ENCODE measurements at places on chromosomes 11 and 22.

- no peak for DNase-seq
These were observed 144.6 kb downstream of the WT1 start for GRCh38 chr11:32290783-32291182.

- DNase-seq = peak; percentile 78
These were observed 21.3 kb upstream of the NELL1 start for GRCh38 chr11:20647976-20648565.

DNA sequence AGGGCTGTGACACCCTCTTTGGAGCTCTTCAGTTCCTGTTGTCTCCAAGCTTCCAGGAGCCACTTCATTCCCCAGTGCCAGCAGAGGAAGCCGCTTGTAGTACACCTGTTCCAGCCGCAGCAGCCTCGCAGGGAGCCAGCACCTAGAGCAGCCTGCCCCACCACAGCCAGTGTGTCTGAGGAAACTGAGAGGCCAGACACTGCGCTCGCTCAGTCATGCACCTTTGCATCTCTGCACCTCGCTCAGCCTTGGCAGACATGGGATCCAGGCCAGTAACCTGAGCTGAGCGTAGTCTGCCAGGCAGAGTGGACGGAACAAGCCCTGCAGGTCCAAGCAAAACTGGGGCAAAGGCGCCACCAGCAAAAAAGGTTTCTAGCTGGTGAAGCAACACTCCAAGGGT lies 1072.1 kb downstream of the JRKL start:
- DNase-seq = no peak

GRCh38 chr11:16771350-16772140 lies 33.1 kb downstream of the C11orf58 start:
- DNase-seq = no peak

DNA sequence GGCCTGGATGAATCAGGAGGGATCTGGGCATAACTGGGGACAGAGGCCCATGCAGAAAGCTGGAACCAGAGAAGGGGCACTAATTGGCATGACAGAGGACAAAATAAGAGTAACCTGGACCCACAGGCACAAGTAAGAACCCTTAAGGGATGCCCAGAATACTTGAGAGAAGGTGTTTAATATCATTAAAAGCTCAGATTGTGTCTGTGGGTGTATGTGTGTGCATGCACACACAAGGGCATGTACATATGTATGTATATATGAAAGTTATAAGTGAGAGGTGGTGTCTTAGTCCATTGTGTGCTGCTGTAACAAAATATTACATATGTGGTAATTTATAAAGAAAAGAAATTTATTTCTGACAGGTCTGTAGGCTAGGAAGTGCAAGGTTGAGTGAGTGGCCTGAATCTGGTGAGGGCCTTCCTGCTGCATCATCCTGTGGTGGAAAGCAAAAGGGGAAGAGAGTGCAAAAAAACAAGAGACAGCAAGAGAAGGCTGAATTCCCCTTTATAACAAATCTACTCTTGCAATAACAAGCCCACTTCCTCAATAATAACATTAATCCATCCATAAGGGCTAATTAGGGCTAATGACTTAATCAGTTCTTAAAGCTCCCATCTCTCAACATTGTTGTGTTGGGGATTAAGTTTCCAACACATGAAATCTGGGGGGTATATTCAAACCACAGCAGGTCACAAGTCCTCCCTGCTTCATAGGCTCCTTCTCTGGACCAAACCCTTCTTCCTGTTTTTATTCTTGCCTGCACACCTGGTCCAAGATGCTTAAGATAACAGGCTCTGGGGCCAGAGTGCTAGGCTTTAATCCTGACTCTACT lies 68.3 kb upstream of the POU2AF2 start:
- no peak for DNase-seq

- DNase-seq = no peak
These were observed 85.0 kb downstream of the NAT10 start for GRCh38 chr11:34190192-34191139.

GRCh38 chr22:24981656-24982055 lies 29.1 kb downstream of the KIAA1671 start:
- DNase-seq = no peak

DNA sequence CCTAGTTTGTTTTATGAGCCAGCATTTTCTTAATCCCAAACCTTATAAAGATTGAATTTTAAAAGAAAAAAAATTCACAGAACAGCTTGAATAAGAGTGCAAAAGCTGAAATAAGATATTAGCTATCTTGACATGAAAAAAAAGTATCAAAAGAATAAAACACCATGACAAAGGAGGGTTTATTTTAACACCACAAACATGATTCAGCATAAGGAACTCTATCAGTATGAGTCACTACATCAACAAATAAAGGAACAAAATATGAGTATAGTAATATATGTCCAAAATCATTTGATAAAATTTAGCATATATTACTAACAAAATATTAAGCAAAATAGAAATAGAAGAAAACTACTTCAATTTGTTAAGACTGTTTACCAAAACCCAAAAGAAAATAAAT lies 9.6 kb upstream of the LMO1 start:
- DNase-seq = no peak

DNA sequence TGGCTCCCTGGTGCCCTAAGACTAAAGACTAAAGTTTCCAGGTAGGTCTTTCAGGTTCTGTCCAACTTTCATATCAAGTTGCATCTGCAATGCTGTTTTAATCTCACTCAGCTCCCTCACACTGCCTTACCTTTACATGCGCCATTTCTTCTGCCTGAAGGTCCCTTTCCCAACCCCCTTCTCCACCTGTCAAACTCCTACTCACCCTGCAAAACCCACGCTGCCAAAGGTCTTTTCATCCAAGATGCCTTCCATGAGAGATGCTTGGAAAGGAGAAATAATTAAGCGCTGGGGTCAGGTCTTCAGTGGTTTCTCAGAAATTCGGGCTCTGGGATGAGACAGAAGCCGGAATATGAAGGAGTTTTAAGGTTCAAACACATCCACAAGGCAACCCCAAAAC lies 95.1 kb downstream of the MN1 start:
- DNase-seq = no peak

DNA sequence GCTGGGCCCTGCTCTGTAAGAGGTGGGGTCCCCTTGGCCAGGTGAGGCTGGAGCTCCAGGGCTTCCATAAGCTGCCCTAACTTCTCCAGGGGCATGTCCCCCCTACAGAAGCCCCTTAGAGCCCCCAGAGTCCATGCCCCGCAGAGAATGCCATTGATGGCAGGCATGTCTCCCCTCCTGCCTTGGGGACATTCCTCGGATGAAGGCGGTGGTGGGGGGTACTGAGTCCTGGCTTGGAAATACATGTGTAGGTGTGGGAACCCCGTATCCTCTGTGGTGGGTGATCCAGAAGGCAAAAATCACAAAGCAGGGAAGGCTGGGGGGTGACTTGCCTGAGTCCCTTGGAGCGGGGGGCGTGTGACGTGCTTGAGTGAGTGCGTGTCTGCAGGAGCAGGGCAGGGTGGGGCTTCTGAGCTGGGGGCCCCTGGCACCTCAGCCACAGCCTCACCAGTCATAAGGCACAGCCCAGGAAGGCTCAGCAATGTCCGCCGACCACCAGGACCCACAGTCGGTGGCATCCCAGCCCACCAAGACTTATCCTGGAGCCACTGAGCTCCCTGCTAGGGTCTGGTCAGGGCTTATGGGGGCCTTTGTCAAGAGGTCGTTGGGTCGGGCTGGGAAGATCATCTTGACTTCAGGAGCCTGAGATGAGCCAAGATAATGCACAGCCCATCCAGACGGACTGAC lies 69.8 kb upstream of the KCNQ1OT1 start:
- DNase-seq = no peak

DNA sequence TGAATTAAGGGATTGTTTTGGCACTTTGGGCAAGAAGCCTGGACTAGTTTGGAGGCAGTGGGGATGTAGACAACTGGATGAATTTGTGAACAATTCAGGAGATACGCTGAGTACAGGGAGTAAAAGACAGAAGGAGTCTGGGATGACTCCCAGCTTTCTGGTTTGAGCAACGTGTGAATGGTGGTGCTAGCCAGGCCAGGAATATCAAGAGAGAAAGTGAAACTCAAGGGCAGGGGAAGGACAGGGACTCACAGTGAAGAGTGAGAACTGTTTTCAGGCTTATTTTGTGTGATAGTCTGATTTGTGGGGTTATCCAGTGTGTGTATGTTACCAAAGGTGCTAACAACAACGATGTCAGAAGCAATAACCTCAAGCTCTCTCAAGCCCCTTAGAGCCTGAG lies 15.9 kb downstream of the CHRM1 start:
- no peak for DNase-seq

GRCh38 chr11:76744186-76745043 lies 38.7 kb upstream of the TSKU start:
- DNase-seq = no peak

- no peak for DNase-seq
These were observed 40.8 kb upstream of the TLCD5 start for GRCh38 chr11:120284272-120284671.

DNA sequence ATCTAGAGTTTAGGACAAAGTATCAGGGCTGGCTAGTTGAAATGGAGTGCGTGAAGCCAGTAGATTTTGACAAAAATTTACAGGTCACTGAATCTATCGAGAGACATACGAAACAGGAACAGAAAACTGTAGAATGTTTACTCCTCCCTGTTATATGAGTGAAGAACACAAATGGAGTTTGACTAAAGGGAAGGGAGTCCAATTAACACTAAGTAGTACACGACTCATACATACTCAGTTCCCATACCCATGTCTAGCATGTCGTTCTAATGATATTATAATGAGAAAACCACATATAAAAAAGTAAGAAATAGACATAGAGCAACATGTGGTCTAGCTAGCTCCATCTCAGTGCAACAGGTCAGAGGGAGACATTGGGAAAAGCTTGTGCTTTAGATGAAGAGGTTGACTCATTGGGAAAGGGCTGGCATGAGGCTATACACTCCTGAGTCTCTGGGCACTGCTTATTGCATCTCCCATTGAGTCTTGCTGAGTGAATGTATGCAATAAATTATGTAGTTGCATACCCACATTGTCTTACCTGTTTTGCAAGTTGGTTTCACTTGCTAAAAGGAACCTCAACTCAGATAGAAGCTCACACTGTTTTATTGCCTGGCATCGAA lies 43.5 kb downstream of the CD44 start:
- no peak for DNase-seq

- no peak for DNase-seq
These were observed 25.5 kb downstream of the CTTN start for GRCh38 chr11:70423523-70424505.

DNA sequence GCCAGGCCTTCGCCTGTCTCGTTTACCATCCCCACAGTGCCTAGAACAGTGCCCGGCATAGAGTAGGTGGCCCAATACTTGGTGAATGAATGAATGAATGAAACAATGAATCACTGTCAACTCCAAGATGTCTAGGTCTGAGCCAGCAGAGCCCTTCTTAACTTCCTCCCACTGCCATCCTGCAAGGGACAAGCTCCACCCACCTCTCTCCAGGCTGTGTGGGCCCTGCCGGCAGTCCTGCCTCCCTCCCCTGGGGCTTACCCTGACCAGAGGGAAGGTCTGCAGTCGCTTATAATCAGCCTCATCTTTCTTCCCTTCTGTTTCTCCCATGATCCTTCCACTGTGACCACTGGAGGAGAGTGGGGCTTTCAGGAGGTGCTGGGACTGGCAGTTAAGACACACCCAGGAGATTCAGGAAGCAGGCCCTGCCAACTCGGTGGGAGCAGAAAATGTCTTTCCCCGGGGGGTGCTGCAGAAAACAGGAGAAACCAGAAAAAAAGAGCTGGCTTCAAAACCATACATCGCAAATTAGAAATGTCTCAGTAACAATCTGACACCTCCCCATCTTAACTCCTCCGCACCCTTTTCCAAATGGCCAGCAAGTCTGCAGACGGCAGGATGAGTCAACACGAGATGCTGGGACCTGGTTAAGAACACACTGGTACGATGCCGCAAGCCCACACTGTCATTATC lies 11.4 kb downstream of the DNAL4 start:
- no peak for DNase-seq

GRCh38 chr22:22087854-22088657 lies 105.5 kb upstream of the TOP3B start:
- DNase-seq = no peak

- no peak for DNase-seq
These were observed 644.7 kb upstream of the TENM4 start for GRCh38 chr11:80085563-80085962.

DNA sequence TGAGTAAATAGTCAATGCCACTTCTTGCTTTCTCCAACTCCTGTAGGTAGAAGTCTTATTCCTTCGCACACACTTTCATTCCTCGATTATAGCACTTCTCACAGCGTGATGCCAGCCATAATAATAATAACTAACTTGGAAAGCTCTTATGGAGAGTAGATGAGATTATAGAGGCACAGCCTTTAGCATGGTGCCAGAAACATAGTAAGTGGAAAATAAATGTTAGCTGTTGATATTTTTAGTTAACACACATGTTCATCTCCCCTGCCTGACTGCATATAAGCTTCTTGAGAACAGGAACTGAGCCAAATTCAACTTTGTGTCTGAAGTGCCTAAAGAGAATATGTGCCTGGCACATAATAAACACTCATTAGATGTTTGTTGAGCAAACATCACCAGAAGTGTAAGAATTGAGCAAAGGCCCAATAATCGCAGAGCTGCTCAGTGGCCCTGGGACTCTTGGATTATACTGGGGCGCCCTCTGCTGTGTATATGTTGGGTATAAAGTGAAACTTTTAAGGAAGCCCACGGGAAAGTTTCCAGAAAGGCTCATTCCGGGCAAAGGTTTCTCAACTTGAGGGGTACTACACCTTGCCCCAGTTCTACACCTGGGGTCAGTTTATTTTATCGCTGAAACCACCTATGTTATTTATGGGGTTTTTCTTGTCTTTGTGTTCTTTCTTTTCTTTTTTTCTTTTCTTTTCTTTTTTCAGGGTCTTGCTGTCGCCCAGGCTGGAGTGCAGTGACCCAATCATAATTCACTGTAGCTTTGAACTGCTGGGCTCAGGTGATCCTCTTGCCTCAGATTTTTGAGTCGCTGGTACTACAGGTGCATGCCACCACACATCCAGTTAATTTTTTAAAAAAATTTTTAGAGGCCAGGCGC lies 22.3 kb downstream of the SLN start:
- DNase-seq = peak; percentile 43

- no peak for DNase-seq
These were observed 23.5 kb upstream of the ARHGAP42 start for GRCh38 chr11:100663583-100663982.

DNA sequence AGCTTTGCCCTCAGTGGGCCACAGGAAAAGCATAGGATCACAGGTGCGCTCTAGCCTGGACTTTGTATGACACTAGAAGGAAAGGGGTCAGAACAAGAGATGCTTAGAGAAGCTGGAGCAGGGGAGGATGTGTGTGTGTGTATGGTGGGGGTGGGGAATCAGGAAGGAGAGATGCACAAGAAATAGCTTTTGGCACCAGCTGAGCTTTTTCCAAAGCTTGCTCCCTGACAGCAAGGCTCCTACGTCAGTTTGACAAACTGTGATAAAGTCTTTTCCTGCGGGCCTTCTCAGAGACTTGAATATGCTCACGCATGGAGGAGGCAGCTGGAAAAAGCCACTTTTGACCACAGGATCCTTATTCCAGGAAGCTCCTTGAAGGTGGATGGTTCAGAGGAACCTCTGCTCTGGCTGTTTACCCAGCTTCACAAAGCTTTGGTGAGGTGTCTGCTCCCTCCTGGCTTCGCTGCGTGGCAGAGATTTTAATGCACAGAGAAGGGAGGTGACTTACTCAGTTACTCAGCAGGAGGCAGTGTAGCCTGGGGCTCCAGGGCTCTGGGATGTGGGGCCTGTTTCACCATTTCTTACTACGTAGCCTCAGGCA lies 3.9 kb downstream of the CDC42EP1 start:
- no peak for DNase-seq
